ENCODE measurements at places on chromosomes 3 and 15.

DNA sequence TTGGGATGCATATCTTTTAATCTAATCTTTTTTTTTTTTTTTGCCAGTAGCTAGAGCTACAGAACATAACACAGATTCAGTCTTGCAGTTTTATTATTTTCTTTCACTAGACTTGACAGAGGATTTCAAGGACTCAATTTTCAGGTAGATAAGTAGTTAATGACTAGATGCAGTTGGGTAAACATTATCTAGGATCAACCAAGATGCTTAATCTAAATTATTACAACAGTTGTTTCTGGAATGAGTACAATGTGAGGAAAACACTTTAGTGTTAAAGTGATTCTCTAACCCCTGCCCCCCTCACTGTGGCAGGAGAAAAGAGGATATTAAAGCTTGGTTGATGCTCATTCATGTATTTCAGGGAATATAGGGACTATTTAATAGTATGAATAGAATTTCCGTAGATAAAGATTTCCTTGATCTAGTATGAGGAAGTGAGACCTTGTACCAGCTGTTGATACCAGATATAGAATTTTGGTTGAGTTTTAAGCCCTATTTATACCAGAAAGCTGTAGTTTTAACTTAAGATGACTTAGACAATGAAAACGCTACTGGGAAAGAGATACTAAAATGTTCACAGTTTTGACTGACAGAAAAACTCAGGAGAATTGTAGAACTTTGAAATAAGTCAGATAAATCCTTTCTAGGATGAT, 389.0 kb upstream of the C2CD4B start:
- no peak for DNase-seq

- no peak for DNase-seq
These were observed 312.9 kb upstream of the RASGRP1 start for GRCh38 chr15:38877471-38877870.

- no peak for DNase-seq
These were observed 20.0 kb upstream of the MYZAP start for GRCh38 chr15:57571725-57572124.

DNA sequence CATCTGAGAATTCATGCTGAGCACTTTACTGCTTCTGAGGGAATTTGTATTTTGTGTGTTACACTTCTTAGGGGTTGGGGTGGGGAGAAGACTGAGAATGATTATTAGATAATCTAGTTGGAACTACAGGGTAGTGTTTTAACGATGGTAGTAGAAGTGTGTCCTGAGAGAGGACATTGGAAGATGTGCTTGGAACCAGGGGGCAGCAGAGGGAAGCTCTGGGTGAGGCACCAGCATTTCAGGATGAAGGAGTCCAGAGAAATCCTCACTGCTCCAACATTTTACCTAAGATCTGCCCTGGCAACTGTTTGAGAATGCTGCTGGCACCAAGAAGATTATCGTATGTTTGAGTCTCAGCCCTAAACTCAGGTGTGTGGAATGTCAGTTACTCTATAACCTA, 145.5 kb downstream of the SQOR start:
- no peak for DNase-seq

- DNase-seq: no peak
These were observed 28.9 kb downstream of the POPDC2 start for GRCh38 chr3:119631516-119631915.

GRCh38 chr15:35934383-35935049, 388.6 kb upstream of the DPH6 start:
- DNase-seq: no peak

DNA sequence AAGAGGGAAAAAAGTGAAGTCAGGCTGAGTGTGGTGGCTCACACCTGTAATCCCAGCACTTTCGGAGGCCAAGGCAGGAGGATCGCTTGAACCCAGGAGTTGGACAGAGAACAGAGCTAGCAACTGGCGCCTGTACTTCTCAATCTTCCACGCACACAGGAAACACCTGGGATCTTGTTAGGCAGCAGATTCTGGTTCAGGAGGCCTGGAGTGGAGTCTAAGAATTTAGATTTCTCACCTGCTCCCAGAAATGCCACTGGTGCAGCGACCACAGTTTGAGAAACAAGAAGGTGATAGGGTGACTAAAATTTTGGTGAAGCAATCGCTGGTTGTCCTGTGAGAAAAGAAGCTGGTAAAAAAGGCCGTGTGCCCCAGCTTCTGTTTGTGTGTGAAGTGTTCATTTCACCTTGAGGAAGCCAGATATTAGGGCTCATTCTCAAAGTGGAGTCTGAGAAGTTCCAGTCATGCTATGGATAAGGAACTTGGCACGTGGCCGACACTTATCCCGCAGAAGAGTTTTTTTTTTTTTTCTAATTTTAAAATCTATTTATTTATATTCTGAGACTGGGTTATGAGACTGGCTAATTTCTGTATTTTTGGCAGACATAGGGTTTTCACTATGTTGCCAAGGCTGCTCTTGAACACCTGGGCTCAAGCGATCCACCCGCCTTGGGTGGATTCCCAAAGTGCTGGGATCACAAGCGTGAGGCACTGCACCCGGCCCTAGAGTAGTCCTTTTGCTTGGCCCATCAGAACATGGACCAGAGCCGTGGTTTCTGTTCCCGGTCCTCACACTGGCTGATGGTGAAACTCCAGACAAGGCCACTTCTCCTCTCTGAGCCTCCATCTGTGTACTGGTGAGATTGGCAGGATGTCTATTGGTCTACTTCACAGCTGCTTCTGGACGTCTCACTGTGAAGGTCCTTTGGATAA, 324.6 kb upstream of the PROK2 start:
- no peak for DNase-seq

GRCh38 chr3:65497846-65498245, 540.9 kb downstream of the MAGI1 start:
- DNase-seq: no peak

- no peak for DNase-seq
These were observed 33.6 kb downstream of the SQOR start for GRCh38 chr15:45668386-45668785.

- no peak for DNase-seq
These were observed 516.0 kb downstream of the OTOL1 start for GRCh38 chr3:162012633-162013032.

- DNase-seq: no peak
These were observed 19.0 kb upstream of the FAM240A start for GRCh38 chr3:46593274-46593862.

DNA sequence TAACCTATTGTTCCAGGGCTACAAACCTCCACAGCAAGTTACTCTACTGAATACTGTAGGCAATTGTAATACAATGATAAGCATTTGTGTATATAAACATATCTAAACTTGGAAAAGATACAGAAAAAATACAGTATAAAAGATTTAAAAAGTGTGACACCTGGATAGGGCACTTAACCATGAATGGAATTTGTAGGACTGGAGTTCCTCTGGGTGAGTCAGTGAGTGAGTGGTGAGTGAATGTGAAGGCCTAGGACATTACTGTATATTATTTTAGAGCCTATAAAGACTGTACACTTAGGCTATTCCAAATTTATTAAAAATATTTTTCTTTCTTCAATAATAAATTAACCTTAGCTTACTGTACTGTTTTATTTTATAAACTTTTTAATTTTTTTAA, 38.4 kb upstream of the SLC25A36 start:
- DNase-seq: no peak

DNA sequence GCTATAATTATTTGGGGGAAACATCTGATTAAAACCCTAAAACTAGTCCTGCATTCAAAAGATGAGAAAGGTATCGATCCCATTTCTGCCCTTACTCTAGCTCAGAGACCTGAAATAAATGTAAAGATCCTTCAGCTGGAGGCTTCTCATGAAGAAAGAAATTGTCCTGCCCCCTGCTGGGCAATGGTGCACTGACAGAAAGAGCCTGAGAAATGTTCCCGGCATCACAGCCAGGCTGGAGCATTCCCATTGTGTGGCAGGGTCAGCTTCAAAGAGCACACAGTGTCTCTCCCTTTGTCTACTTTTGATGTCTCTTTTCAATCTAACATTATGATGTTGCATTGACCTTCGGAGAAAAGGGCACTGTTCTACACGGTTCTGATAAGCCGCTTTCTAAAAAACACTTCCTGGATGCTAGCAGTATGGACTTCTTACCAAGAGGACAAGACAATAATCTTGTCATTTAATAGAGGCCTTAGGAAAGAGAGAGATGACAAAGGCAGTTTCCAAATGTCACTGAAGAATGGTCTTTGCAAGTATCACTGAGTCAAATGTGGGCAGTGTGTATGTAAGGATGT, 287.5 kb downstream of the MAGI1 start:
- DNase-seq: no peak

- no peak for DNase-seq
These were observed 24.1 kb downstream of the SHC4 start for GRCh38 chr15:48939648-48940047.

GRCh38 chr15:71364117-71364584, 248.9 kb downstream of the THSD4 start:
- no peak for DNase-seq

- no peak for DNase-seq
These were observed 29.9 kb upstream of the ADPGK start for GRCh38 chr15:72813345-72814004.

GRCh38 chr3:14203521-14204079, 25.0 kb downstream of the LSM3 start:
- DNase-seq: no peak

DNA sequence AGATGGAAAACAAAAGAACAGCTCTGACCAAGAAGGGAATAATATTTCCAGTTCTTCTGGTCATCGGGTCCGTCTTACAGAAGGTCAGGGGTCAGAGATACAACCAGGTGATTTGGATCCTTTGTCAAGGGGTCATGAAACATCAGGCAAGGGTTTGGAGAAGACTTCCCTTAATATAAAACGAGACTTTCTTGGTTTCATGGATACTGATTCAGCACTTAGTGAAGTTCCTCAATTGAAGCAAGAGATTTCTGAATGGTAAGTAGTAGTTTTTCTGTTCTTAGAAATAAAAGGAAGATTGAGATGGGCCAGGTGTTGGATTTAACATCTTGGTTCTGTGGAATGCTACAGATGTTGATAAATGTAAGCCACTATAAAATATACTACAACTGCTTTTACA, 9.5 kb downstream of the MGA start:
- no peak for DNase-seq

DNA sequence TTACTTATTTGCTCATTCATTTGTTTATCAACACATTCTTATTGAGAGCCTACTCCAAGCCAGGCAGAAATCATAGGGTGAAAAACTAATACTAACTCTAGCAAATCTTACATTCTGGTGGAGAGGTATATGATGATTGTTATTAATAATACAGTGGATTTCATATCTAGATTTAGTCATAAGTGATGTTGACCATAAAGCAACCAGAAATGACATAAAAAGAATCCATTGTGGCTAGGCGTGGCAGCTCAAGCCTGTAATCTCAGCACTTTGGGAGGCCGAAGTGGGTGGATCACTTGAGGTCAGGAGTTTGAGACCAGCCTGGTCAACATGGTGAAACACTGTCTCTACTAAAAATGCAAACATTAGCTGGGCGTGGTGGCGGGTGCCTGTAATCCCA, 26.2 kb upstream of the IL20RB start:
- no peak for DNase-seq

DNA sequence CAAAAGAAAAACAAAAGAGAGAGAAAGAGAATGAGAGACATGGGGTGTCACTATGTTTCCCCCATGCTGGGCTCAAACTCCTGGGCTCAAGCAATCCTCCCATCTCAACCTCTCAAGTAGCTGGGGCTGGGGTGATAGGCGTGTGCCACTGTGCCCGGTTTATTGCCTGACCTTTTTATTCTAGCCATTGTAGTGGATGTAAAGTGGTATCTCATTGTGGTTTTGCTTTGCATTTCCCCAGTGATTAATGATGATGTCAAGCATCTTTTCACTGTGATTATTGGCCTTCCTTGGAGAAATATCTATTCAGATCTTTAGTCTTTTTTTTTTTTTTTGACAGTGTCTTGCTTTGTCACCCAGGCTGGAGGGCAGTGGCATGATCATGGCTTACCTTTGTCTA, 37.7 kb upstream of the GK5 start:
- DNase-seq: no peak

GRCh38 chr3:178203650-178204049, 332.6 kb upstream of the KCNMB2 start:
- DNase-seq: no peak

DNA sequence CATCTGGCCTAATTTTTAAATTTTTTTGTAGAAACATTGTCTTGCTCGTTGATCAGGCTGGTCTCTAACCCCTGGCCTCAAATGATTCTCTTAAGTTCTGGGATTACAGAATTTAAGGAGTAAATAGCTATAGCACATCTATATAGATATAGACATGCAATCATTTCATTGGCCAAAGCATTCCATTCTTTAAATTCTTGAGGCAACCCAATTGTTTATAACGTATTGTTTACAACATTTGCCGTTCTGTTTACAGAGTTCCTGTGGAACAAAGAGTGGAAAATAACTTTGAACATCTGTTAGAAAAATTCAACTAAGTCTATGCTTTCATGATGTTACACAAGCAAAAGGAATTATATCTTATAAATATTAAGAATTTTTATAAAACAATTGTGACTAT, 205.2 kb upstream of the ROBO2 start:
- no peak for DNase-seq

GRCh38 chr3:188239035-188239434, 85.1 kb downstream of the LPP start:
- no peak for DNase-seq

- no peak for DNase-seq
These were observed 62.0 kb upstream of the ST3GAL6 start for GRCh38 chr3:98701071-98701675.

- no peak for DNase-seq
These were observed 803.7 kb upstream of the ARRDC4 start for GRCh38 chr15:97156739-97157265.

DNA sequence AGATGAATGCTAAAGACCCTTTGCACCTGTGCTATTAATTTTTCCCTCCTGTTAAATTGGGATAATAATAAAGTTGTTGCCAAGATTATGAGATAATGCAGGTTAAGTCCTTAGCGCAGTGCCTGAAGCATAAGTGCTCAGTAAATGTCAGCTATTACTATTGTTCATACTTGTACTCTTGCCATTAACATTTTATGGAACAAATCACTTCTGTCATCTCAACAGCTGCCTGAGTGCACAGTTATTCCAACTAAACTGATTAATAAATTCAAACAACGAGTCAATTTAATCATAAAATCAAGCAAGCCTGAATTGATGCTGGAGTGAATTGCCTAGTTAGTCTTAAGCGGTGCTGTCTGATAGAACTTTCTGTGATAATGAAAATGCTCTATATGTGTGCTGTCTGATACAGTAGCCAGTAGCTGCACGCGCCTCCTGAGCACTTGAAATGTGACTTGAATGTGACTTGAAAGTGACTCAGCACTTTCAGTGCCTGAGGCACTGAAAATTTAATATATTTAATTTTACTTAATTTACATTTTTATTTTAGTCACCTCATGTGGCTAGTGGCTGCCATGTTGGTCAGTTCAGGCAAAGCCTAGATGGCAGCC, 198.7 kb upstream of the PFN2 start:
- DNase-seq: no peak

DNA sequence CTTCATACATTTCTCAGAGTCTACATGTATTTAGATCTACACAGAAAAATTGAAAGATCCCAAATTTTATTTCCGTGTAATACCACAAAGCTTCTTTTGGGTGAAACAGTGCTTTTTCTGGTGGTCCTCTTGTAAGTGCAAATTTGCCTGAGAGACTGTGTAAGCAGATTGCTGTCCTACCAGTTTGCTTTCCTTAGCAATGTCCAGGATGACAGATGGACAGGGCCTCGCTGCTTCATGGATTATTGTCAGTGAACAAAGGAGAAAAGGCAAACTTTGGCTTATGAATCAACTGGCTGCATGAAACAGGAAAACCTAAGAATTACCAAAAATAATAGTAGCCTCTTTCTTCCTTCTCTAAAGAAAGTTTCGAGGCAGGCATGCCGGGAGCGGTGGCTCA, 82.6 kb upstream of the UBE2E1 start:
- no peak for DNase-seq

- no peak for DNase-seq
These were observed 76.8 kb upstream of the OXTR start for GRCh38 chr3:8846176-8846575.
